ENCODE measurements at places on chromosomes 4 and X.

DNA sequence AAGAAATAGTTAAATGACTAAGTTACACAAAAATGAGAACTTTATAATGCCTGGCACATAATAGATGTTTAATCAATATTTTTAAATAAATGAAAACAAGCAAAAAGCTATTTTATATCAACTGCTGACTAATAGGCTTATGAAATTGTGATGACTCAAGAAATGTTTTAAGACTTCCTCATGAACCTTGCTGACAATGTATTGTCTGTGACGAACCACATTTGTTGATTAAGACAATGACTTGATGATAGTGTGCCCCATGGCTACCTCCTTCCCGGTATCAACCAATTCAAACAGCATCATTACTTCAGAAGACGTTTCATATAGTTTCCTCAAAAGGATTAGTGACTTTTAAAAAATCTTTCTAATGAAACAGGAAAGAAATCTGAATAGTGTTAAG, 7.9 kb downstream of the CXCL6 start:
- DNase-seq: no peak

- DNase-seq: no peak
Observed at GRCh38 chrX:137313627-137314026, 252.3 kb upstream of the ZIC3 start.

- DNase-seq: no peak
Observed at GRCh38 chr4:47287735-47288134, 175.8 kb downstream of the COMMD8 start.

GRCh38 chrX:69311936-69312670, 146.8 kb upstream of the PJA1 start:
- no peak for DNase-seq

GRCh38 chrX:107718156-107718621, 57.4 kb downstream of the TSC22D3 start:
- DNase-seq: peak; percentile 64

DNA sequence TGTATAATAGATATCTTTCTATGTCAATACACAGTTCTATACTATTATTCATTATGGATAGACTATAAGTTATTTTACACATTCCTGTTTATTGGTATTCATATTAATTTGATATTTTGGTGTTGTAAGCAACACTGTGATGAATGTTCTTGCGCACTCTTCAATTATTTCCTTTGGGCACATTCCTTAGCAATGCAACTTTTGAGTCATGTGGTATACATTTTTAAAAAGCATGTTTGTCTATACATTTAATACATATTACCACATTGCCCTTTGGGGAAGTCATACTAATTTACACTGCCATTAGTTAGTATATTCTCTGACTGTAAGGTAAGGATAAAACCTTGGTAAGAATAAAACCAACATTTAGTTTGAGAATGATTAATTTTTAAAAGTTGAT, 21.0 kb downstream of the FRAS1 start:
- no peak for DNase-seq

DNA sequence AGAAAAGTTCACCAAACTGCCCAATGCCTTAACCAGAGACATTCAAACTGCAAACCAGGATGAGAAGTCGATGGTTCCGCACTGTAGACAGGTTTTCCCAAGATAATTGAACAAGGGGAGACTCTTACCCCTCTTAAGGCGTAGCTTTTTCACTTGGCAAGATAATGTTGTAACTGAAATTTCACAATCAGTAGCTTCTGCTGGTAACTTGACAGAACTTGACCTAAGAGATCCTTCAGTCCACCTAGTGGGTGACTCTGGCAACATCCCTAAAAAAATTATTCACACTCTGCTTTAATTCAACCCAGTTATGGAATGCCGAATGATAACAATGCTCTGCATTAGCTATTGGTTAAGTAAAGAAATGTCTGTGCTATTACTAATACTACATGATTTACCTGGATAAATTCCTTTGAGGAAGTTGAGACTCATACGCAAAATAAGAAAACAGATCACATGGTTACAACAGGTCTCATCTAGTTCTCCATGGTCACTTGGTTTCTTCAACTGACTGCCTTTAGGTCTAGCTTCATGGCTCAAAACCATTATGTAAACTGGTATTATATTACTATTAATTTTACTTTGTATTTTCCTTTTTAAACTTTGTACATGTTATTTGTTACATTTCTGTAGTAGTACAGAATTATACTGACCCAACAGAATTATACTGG, 9.1 kb downstream of the ELF2 start:
- DNase-seq: no peak

DNA sequence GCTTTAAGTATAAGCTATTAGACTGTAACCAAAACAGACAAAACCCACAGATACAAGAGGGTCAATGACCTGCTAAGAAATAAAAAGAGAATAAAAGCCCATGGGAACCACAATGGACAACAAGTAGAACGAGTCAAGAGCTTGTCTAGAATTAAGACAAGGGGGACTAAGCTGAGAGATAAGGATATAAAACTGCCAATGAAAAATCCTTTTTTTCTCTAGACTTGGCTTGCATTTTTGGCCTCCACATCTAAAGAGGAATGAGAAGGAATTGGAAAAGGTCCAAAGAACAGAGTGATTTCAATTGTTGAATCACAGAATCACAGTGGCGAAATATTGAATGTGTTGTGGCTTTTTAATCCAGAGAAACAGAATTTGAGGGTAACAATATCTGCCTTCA, 135.7 kb downstream of the QDPR start:
- no peak for DNase-seq

GRCh38 chr4:176425035-176425434, 105.3 kb downstream of the SPCS3 start:
- DNase-seq: no peak

DNA sequence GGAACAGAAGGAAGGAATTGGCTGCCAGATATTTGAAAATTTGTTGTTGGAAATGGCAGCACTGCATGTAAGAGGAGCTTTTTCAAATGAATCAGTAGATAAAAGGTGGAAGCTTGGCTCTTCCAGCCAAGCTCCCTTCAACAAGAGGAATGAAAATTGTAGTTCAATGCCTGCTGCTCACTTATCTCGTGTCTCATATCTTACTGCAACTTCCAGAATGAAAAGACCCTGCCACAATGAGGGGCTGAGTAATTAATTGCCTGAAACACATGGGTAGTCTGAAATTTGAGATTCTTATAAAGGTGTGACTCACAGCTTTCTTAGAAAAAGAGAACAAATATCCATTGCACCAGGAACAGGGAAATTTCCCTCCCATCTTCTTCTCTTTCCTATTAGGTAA, 53.0 kb downstream of the HAND2 start:
- DNase-seq: no peak

DNA sequence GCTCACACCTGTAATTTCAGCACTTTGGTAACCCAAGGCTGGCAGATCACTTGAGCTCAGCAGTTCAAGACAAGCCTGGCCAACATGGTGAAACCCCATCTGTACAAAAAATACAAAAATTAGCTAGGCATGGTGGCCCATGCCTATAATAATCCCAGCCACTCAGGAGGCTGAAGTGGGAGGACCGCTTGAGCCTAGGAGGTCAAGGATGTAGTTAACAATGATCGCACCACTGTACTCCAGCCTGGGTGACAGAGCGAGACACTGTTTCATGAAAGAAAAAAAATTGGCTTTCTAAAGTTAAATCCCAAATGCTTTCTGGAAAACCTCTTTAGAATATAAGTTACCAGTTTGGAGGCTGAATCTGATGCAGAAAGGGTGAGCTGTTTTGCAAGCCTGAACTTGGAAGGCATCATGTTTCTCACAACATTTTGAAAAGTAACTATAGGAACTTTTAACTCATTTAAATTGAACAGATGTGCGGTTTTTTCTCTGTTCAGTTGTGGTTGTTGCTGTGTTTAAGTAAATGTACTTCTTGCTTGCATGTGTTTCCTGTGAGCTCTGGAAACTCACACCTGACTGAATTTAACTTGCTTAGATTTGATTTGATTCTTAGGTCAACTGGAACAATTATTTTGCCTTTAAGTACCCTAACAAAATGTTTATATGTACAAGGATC, 39.8 kb upstream of the TMEM131L start:
- peak; percentile 21 for DNase-seq

- DNase-seq: no peak
Observed at GRCh38 chr4:79381161-79381560, 26.9 kb downstream of the GK2 start.

- peak; percentile 30 for DNase-seq
Observed at GRCh38 chr4:37889849-37890800, 759 bp upstream of the TBC1D1 start.

DNA sequence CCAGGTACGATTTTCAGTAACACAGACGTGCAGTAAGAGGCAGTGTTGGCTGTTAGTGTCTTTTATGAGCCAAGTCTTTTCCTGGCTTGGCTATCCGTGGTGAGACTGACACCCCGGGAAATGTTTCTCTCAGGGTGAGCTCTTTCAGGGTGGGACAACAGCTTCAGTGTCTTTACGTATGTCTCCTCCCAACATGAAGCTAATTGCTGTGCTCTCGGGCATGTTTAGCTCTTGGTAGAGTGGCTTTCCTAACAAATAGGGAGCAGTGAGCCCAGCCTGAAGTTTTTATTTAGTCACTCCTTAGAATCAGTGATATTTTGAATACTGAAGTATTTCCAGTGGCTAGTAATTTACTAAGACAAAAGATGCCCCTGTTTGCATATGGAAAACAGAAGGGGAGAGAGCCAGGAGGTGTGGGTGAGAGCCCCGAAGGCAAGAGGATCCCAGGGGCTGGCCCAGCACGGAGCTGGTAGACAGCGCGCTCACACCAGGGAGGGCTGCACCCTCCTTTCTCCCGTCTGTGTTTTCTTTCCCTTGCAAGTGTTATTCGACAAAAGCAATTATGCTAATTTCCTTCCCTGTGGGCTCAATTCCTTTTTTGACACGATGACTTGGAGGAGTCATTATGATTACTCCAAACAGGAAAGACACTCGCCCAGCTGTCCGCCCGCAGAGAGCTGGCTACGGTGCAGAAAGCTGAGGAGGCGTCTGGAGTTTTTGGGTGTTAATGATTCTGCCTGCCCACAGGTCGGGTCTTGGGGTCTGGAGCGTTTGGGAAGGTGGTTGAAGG, 47.7 kb downstream of the PDGFRA start:
- no peak for DNase-seq

GRCh38 chrX:1137531-1137930, 74.9 kb downstream of the CRLF2 start:
- DNase-seq: no peak

GRCh38 chrX:131881194-131881593, 141.9 kb upstream of the STK26 start:
- DNase-seq: no peak

GRCh38 chrX:69759921-69760625, 144.2 kb downstream of the EDA start:
- DNase-seq: no peak

DNA sequence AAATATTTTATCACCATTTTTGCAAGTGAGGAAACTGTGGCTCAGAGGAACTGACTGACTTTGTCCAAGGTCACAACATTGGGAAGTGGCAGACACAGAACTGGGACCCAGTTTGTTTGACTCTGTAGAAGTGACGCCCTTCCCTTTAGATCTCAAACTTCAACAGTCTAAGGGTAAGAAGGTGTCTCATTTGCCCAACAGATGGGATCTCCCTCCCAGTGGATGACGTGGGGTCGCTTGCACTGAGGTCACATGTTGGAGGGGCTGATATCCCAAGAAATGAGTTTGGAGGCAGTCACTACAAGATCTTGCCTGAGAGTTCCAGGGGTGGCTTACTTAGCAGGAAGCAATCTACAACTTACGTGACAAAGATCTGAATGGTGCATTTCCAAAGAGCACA, 172.5 kb upstream of the GPC4 start:
- no peak for DNase-seq

GRCh38 chr4:10893395-10893794, 208.8 kb upstream of the CLNK start:
- DNase-seq: no peak

DNA sequence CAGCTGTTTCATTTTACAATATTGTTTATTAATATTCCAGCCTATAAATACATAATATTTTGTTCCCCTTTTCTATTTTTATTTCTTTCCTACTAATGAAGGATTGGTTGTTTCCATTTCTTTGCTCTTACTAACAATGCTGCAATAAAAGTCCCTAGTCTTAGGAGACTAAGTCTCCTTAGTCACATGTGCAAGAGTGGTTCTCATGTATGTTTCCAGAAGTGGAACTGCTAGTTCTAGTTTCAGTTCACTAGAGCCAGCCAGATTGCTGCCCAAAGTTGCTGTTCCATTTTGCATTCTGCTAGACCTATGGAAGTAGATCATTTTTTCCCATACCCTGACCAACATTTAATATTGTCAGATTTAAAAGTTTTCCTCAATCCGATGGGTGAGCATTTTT, 44.3 kb downstream of the CNGA1 start:
- no peak for DNase-seq

- DNase-seq: no peak
Observed at GRCh38 chr4:107693132-107693531, 26.9 kb downstream of the PAPSS1 start.

- no peak for DNase-seq
Observed at GRCh38 chr4:119209077-119209476, 3.4 kb upstream of the USP53 start.

- no peak for DNase-seq
Observed at GRCh38 chr4:145345401-145345800, 136.3 kb upstream of the SMAD1 start.

DNA sequence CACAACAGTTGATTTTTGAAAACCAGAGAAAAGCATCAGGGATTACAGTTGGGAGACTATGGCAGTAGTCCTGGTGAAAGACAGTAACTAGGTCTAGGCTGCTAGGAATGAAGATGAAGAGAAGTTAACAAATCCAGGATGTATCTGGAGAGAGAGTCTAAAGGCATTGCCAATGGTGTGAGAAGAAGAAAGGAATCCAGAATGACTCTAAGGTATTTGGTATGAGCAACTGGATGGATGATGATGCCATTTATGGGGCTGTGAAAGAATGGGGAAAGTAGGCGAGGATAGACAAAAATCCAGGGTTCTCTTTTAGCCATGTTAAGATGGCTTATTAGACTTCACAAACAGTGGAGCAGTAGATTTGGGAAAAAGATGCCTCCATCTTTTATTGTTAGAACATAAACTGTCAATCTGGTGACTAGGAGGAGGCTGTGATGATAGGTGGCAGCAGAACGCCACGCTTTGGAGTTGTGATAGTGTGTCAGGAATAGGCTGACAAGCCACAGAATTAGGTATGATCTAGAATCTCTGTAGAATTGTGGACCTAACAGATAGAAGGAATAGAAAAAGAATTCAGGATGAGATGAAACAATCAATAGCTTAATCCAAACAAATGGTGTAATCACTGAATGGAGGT, 27.3 kb upstream of the JADE1 start:
- peak; percentile 38 for DNase-seq

GRCh38 chr4:107131295-107131694, 95.2 kb upstream of the DKK2 start:
- DNase-seq: no peak
